ENCODE measurements at places on chromosomes 4 and X.

DNA sequence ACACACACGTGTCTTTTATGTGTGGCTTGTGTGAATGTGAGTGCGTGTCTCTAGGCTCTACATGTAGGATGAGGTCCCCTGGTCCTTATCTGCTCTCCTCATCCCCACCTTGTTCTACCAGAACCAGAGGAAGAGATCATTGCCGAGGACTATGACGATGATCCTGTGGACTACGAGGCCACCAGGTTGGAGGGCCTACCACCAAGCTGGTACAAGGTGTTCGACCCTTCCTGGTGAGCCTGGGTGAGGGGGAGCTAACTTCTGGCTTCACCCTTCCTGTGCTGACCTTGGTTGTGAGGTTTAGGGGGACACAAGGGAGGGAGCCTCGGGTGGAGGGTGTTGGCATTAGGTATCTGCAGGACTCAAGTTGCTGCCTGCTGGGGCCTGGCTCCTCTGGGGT lies 3.3 kb downstream of the PQBP1 start:
- DNase-seq = no peak

GRCh38 chr4:106986486-106986885 lies 49.6 kb downstream of the DKK2 start:
- peak; percentile 61 for DNase-seq

GRCh38 chr4:118740869-118741268 lies 55.7 kb downstream of the METTL14 start:
- peak; percentile 55 for DNase-seq

DNA sequence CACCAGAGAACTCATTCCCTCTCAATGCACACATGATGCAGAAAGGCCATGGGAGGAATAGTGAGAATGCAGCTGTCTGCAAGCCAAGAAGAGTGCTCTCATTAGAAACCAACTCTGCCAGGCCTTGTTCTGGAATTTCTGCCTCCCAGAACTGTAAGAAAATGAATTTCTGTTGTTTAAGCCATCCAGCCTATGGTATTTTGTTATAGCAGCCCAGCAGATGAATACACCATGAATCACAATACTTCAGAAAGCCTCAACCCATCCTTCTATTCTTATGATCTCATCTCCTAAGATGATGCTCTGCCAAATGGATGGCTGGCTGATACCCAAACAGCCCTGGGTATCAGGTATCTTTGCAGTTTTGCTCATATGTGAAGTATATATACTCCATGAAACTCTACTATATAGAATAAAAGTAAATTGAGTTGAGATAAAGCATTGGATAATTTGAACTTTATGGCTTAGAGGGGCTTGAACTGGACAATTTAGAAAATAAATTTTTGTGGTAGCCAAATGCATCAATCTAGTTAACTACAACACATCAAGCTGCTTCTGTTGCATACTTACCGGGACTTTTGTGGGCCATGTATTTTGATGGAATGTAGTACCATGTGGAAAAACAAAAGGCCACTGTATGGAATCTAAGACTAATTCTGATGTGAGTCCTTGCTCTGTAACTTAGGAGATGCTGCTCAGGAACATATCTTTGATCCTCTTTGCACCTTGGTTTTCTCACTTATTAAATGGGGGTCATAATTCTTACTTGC lies 245.9 kb downstream of the HS3ST1 start:
- DNase-seq = no peak

DNA sequence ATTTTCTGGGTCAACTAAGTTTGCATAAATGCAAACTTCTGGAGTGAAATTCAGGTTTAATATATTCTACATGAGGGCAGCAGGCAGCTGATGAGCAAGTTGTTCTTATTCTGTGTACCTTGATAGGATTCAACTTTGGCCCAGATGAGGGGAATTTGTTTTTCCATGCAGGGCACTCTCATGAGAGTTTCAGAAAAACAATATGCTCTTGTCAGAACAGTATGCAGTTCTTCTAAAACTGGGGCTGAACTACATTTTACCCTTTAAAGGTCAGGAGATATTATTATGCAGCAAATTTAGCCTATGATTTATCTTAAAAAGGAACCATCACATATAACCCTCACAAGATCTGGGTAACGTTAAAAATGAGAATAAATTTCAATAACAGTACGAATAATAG lies 19.2 kb downstream of the GPRIN3 start:
- no peak for DNase-seq

All from eye (tissue), 1 donor.